Glutamatergic neuron (in vitro differentiated cells): ENCODE measurements at places on chromosomes 6 and 20.

DNA sequence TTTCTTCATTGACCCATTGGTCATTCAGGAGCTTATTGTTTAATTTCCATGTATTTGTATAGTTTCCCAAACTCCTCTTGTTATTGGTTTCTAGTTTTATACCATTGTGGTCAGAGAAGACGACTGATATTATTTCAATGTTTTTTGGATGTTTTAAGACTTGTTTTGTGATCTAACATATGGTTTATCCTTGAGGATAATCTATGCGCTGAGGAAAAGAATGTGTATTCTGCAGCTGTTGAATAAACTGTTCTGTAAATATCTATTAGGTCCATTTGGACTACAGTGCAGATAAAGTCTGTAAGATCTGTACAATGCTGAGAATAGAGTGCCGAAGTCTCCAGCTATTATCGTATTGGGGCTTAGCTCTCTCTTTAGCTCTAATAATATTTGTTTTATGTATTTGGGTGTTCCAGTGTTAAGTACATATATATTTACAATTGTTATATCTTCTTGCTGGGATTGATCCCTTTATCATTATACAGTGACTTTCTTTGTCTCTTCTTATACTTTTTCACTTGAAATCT is 223.3 kb upstream of the ZNF217 start:
- DNase-seq: no peak

GRCh38 chr20:22904905-22905304 is 130.2 kb upstream of the SSTR4 start:
- DNase-seq: no peak

- DNase-seq: no peak
These were observed 12.7 kb downstream of the SUPT3H start for GRCh38 chr6:45365036-45365435.

DNA sequence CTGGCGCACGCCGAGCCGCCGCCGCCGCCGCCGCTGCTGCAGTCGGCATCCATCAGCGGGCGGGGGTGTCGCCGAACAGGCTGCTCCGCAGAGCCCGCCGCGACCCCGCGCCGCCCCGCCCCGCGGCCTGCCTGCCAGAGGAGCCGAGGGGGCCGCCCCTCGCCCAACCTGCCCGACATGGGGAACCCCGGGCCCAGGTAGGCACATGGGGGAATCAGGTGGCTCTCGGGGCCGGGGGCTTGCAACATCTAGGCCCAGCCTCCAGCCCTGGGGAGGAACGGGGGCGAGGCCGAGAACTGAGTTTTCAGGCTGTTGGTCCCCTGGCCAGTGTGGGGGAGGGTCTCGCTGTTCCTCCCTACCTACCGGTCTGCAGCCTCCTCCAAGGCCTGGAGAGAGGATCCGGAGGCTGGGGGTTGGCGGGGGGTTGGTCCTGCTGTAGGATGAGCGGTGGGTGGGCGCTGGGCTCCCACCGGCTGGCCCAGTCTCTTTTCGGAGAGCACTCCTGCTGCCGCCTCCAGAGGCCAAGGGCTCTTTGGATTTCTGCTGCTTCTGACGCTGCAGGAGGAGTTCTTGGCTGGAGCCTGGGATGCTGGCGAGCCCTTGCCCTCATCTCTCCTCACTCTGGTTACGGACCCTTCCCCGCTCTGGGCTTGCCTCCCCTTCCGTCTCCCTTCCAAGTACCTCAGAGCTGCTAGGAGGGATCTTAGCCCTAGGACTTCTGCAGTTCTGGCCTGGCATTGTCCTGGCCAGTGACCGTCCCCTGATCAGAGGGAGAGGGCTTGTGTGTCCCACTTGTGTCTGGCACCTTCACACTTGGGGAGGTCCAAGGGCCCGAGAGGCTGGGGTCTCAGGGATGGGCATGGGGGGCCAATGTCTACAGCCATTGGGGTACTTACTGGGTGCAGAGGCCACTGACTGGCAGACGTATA is at the start of gene EPB41L1:
TSS of gene EPB41L1 (plus strand) at position 41 of the 929 bp plus-strand sequence. CDS start 19,038 bp downstream, outside the sequence.
- DNase-seq: peak; percentile 53

DNA sequence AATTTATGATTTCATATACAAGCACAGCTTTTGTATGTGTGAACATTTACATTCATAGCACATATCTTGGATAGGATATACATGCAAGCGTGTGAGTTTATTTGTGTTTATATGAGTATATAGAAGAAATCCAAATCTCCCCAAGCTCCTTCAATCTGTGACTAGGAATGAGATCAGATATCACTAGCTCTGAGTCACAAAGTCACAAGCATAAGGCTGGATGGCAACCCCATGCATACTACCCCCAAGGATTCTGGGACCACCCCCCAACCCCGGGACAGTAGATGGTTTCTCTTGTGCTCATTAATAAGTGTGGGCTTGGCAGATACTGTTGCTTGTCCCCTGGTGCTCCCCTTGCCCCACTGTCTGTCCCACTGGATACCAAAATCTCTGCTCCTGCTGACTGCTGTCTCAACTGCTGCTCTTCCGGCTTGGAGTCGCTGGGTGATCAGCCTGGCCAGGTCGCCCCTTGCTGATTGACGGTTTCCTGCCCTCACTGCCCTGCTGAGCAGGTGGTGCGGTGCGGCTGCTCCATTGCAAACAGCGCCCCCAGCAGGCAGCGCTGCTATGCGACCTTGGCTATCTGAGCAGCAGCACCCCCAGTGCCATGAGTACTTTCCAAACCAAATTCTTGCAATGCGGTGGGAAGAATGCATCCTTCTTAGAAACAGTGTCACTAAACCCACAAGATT is 279.4 kb downstream of the CD83 start:
- no peak for DNase-seq

DNA sequence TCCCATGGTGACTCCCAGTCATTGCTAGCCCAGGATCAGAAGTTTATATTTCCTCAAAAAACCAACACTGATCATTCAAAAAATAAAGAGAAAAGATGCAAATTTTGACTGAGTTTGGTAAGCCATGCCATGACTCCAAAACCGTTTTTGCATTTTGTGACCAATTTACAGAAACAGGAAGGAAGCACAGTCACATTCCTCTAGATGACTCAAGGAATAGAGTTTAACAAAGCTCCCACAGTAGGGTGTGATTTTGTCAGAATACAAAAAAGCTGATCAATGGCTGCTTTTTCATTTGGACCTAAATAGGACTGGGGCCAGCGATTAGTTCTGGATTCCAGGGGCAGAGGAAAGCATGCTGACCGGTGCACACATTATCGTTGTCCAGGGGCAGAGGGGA is 179.4 kb upstream of the AFDN start:
- DNase-seq: no peak

DNA sequence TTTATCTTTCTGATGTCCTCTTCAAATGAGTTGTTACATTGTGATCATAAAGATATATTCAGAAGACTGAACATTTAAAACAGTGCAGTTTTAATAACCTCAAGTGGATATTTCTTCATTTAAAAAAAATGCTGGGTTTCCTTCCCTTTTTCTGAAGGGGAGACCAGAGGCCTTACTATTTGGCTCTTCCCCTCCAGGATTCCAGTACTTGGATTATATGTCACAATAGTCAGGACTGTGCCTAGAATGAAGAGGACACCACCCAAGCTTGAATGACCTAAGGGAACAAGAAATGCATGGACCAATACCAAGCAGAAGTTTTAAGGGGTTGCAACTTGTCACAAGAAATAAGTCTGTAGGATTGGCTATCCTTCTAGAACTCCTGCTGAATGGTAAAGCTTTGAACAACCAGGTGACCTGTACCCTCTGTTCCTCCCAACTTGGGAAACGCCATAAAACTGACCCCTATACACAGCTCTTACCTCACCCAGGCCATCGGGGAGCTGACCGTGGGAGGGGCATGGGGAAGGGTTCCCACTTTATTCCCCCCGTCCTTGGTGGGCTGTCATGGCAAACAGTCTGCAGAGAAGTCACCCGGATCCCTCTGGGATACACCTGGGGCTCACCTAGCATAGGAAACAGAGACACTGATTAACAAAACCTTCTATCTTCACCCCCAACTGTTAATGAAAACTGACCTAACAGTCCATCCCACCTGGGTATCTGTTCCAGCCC is 2.0 kb downstream of the FRS3 start:
- no peak for DNase-seq

DNA sequence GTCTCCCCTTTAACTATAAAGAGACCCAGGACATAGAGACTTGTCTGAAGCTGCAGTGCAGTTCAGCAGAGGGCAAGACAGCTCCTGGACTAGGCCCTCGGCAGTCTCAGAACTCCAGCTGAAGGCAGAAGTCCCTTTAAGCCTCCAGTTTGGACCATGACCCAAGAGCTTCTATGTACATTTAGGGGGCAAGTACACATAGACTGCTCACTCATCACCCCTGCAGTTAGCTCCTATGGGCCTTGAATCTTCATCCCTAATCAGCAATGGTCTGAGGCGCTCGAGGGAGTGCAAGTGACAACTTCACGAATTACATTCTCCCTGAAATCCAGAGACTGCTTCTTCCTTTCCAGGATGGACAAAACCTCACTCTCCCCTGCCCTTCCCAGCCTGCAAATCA is 47.4 kb downstream of the KCNK5 start:
- no peak for DNase-seq

DNA sequence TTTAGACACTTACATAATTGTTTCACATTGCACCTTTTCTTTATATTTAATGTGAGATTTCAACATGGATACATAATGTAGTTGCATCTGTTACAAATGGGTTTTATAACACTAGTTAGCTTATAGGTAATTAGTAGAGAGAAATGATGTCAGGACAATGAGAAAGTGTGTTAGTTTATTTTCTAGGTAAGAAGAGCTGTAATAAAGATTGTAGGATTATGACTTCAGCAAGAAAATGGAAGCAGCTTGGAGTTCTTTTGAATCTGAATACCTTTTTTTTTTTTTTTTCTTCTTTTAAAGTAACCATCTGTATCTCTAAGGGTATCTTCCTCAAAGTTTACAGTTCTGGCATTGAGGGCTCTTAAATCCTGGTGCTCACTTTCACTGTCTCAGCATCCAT is 35.3 kb downstream of the CD2AP start:
- no peak for DNase-seq

DNA sequence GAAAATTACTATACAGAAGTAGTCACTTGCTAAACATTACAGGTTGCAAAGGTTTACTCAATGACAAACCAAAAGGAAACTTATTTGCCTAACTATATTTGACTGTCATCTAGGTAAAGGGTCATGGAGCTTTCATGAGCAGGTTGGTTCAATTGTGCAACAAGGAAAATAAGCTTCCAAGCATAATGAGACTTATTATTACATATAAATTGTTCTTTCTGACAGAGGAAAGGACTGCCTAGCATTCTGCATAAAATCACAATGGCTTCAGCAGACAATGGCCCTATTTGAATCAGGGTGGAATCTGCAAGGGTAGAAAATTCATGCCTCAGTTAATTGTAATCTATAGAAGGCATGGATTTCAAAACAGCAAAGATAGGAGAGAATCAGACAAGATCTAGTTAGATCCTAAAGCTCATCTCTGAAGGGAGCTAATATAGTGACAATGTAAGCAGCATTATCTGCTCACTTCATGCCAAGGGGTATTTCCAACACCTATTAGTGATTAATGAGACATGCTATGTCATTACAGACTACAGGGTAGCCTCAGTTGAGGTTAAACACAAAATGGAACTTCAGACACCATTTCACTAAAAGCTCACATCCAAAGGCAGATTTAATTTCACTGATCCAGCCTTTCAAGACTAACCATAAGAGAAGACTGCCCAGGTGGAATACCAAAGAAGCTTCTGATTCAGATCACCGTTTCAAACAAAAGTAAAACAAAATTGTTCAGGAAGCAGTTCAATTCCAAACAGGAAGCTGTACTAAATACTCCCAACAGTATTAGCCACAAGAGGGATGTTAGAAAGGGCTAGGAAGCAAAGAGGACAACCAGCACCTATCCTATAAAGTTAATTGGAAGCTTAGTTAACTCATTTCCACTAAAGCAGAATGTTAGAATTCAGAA is 8.5 kb downstream of the STAU1 start:
- no peak for DNase-seq

DNA sequence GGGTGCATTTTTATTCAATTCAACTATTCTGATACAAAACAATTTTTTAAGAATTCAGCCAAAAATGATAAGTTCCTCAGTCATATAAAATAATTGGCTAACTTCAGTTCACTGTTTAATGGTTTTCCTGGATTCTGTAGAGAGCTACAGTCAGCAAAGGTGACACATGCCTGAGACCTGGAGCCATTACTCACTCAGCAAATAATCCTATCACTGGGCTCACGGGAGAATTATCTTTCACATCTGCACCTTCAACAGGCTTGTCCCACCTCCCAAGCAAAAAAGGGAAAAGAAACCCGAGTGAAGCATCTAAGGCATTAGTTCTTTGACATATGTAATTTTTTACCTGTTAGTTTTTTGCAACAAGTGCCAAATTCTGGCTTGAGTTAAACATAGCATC is 34.9 kb upstream of the FOXA2 start:
- no peak for DNase-seq

DNA sequence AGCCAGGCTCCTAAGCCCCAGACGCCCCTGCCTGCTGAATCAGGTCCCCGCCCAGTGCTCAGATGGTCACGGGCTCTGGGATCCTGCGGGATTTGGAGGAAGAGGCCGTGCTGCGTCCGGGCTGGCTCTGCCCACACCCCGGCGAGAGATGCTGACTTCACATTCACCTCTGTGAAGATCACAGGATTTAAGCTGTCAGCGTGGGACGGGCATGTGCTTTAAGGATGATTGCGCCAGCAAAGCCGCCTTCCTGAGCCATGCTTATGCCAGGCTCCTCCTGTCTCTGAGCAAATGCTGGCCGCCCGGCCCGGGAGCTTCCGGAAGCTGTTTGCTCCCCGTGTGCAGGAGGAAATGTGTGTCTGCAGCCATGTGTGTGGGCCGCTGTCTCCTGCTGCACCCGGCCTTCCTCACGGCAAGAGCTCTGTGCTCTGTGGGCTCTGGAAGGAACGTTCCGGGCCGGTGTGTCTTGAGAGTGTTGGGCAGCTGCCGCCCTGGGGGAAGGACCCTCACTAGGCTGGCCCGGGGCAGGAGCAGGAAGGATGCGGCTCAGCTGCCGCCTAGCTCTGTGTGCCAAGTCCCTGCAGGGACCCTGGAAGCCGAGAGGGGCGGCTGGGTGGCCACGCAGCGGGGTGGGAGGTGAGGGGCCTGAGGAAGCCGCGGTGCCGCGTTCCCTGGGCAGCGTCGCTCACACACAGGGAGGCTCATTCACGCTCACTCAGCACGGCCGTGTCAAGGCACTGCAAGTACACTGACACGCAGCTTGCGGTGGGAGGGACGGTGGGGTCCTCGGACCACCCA is 19.0 kb upstream of the BHLHE23 start:
- peak; percentile 75 for DNase-seq

- DNase-seq: peak; percentile 78
These were observed at the start of gene GMPR for GRCh38 chr6:16238057-16238962. Gene GMPR, plus strand, starts transcription at chr6:16238587. Its CDS starts 107 bp downstream, at chr6:16238694.

DNA sequence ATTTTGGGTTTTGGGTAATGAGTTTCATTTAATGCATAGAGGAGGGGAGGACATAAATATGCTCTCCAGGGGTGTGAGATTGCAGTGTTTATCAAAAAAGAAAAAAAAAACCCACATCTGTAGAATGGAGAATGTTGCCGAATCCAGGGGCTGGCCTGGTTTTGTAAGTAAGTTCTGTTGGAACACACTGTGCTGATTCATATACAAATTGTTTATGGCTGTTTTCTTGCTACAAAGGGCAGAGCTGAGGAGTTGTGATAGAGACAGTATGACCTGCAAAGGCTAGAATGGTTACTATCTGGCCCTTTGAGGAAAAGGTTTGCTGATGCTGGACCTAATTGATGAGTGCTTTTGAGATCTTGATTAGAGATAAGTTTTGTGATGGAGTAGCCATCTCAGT is 30.4 kb downstream of the SCAF8 start:
- no peak for DNase-seq
